ENCODE measurements at places on chromosomes 5 and 9.

GRCh38 chr5:77103457-77103856 is 16.4 kb upstream of the ZBED3 start:
- no peak for DNase-seq

DNA sequence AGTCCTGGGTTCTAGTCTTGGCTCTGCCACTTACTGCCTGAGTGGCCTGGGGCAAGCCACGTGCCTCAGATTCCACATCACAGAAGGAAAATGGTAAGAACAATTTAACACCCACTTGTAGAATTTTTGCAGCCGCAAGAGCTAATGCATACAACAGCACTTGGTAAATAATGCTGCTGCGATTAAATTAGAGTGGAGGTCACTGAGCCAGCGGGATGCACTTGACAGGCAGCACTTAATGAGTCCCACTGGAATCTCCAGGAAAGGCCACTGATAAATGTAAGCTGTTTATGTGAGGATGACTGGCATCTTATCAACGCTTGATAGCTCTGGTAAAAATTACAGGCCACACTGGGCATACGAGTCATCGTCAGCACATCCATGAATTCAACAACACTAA is 59.4 kb upstream of the UBTD2 start:
- no peak for DNase-seq

DNA sequence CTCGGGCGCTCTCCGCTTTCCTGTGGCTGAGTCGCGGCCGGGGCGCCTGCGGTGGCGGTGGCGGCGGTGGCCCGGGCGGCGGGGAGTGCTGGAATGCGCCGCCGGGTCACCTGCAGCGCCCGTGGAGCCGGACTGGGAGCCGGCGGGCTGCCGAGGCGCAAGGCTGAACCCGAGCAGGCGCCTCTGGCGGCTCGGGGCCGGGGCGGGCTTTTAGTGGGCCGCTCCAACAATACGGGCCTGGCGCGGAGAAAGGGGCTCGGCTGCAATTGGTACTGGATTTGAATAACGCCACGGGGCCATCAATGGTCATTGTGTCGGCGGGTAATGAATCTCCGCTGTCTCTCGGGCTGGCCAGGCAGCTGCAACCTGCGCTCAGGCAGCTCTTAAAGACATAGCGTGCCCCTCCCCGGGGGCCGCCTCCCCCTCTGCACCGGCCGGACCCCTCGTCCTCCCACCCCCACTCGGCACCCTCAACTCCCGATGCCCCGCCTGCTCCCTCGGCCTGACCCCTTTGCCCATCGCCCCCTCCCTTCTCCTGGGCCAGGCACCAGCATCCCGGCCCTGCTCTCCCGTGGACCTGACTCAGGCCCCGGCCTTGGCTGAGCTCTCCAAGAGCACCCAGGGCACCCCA is 22.1 kb downstream of the URM1 start:
- DNase-seq: no peak

- DNase-seq: no peak
These were observed 80.5 kb downstream of the STK10 start for GRCh38 chr5:172107571-172107970.

DNA sequence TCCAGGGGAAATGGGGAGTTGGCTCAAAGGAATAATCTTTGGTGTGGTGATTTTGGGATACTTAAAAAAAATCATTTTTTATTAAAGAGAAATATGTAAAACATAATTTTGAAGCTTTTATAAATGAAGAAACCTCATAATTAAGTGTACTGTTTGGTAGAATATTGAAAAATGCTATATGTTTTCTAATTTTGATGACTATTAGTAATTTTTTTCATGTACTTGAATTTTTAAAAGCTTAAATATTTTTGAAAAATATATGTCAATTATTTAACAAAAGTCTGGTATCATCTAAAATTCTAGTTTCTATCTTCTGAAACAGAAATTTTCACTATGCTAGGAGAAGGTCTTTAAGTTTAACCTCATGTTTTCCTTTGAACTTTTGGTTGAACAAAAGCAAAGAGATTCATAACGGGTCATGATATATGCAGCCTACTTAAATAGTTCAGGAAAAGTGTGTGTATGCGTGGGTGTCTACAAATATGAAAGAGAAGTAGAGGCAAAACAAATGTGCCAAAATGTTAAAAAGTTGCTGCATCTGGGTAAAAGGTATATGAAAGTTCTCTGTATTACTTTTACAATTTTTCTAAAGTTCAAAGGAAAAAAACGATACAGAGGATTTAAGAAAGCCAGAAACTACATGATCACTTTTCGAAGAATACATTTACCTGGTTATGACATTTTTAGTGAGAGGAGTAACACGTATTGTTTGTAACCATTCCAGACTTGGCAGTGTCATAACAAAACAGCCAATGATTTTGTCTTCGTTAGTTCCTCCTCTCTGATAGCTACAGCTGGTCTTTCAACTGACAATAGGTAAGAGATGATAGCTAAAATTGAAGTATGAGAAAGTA is 117.3 kb upstream of the TNFAIP8 start:
- DNase-seq: no peak

DNA sequence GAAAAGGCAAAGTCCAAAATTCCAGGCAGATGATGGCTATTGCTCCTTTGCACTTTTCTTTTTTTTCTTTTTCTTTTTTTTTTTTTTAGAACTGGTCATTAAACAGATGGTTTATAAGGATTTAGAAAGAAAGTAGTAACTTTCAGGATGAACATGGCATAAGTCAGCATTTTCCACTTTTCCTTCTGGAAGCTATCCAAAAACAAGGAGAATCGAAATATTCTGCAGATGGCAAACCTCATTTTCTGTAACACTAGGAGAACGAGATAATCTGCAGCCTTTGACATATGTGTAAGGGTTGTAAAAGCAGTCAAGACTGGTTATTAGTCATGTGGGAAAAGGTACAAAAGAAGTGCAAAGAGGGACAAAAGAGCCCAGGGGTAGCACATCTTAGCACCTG is 69.1 kb upstream of the PUM3 start:
- no peak for DNase-seq

- DNase-seq: no peak
These were observed 75.4 kb upstream of the ZFAND5 start for GRCh38 chr9:72440378-72440777.

DNA sequence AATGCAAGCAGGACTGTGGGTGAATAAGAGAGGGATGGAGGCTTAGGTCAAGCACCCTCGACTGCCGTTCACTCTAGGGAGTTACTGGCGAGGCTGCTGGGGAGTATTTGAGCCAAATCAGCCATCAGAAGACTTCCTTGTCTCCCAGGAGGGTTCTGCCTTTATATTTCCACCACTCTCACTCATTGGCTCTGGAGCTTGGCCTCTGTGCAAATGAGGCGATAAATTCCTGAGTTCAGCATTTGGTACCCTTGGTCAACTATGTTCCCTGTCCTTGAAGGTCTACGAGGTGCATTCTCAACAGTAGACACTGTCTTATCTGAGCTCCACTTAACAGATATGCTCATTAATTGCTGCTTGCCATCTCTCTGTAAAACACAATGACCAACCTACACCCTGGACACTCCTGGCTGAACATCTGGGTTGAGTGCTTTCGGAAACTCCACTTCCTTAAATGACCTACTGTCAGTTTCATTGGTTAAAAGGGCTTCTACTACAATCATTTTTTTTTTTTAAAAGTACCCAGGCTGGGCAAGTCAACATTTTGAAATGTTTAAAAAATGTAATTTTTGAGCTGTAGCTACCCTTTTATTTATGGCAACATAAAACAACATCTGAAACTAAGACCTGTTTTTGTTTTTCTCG is 153.2 kb downstream of the NTRK2 start:
- DNase-seq: no peak

GRCh38 chr5:3348576-3349535 is 246.8 kb upstream of the IRX1 start:
- no peak for DNase-seq

GRCh38 chr9:74770508-74771261 is 117.0 kb downstream of the TRPM6 start:
- DNase-seq: peak; percentile 36

GRCh38 chr9:76567086-76567485 is 108.1 kb downstream of the GCNT1 start:
- DNase-seq: no peak

- no peak for DNase-seq
These were observed 174.0 kb upstream of the SLC27A6 start for GRCh38 chr5:128791312-128791711.

DNA sequence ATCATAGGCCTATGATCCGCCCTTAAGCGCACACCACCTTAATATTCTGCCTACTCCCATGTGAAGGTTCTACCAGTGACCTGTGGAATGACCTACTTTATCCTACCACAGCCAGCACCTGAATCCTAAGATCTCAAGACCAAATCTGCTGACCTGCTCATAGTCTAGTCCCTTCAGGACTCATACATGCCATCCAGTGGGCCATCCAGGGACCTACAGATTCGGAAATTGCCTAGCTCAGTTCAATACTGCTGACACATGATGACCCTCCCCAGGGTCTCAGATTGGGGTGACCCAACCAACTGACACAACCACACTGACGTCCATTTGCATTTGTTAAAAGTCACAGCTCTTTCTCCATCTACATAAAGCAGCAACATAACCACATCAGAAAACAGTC is 443.8 kb upstream of the ST8SIA4 start:
- no peak for DNase-seq

DNA sequence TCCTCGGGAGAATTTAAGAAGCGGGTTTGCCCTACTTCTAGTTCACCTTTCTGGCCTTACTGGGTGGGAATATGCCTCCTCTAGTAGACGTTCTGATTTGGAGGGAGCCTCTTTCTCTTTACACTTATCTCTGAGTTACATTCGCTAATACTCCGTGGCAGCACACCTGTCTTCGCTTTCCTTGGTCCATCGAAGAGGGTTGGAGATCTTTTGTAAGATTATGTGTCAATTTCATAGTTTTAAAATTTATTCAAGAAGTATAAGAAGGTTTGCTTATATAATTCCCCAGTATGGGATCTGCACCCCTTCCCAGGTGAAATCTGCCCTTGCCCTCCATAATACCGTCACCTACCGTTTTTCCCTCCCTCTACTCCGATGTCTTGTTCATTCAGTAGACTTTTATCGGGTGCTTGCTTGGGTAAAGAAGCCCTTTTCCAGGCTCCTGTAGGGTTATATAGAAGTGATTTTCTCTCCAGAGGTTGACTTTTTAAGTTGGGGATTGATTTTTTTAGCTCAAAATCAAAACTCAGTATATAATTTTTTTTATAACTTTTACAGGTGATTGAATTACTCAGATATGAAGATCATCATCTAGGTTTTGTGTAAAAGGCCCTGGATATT is 1.1 kb downstream of the GPBP1 start:
- peak; percentile 50 for DNase-seq

GRCh38 chr9:4661165-4661564 is 929 bp upstream of the PLPP6 start:
- no peak for DNase-seq

GRCh38 chr9:26682796-26683496 is 209.7 kb downstream of the CAAP1 start:
- DNase-seq: no peak

DNA sequence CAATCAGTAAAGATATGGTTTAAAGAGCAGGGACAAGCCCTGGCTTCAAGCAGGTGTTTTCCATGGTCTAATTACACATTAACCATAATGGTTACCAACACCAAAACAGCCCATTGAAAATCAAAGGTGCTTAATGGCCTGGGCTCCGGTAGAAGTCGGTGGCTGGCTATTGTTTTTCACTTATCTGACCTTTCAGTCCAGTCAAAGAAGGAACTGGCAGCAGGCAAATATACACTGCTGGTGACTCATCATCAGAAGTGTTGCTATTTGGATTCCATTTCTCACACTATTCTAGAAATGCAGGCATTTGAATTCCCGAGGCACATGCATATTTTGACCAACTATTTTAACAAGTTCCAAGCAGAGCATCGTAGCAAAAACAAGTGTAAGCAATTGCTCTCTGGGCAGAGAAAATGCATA is 26.3 kb upstream of the GABRP start:
- DNase-seq: no peak

GRCh38 chr5:171419688-171420430 is 412 bp downstream of the FGF18 start:
- no peak for DNase-seq
